ENCODE measurements at places on chromosomes 2 and 18.

GRCh38 chr2:3305952-3306351, 71.7 kb downstream of the EIPR1 start:
- DNase-seq = no peak

DNA sequence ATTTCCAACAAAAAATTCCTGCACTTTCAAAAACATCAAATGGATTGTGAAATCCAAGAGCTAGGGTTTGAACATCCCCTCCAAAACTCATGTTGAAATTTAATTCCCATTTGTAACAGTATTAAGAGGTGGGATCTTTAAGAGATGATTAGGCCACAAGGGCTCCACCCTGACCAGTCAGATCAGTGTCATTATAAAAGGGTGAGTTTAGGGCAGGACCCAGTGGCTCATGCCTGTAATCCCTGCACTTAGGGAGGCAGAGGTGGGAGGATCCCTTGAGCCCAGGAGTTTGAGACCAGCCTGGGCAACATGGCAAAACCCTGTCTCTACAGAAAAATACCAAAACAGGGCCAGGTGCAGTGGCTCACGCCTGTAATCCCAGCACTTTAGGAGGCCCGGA, 8.9 kb downstream of the GTF3C2 start:
- DNase-seq = no peak

DNA sequence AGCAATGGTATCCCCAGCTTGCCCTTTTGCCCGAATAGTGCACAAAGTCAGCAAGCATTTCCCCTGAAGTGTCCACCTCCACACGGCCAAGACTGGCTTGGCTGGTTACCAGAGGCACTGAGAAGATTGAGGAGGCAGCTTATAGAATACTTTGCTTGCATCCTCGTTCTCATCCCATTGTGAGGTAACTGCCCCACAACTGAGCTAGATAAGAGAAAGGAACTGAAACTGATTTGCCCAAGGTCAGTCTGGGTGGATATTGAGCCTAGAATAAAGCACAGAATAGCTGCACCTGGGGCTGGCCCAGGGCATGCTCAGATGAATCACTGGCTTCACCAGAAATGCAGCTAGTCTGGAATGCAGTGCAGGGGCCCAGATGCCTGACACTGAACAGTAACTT, 32.7 kb upstream of the MAP4K3 start:
- no peak for DNase-seq

DNA sequence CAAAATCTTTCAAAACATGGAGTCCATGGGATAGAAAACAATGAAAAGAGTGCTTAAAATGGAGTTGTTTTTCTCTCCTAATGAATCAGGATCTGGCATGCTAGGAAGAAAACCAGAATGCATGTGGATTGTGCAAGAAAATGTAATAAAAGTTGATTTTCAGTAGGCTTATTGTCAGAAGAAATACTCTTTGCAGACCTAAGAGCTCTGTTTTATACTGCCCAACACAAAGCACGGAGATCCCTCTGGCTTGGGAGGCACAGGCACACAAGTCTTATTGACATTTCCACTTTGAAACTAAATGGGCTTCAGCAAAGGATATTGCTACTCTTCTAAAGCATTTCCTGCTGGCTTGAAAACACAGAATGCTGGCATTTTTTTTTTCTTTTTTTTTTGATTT, 15.5 kb upstream of the DAPL1 start:
- DNase-seq = no peak

DNA sequence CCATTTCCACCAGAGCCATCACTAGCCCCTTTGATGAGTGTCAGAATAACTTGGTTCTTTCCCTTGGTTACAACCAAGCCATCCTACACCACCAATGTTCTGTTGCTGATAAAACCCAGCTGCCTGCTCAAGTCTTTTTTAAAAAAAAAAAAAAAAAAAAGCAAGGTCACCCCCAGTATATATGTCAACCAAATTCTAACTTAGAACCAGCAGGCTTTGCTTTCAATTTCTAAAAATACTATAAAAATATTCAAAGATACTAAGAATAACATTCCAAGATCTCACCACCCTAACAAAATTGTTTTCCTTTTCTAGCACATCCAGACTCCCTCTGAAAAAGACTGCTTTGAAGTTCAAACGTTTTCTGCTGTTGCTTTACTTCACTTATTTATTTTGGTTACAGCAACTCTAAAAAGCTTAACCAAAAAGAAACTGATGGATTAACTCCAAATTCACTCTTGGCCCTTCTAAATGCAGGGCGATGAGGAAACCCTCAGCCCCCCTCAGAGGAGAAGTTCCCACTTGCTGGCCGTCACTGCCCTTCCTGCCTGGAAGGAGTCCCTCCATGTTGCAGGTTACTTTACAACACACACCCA, 10.9 kb downstream of the UXS1 start:
- no peak for DNase-seq

DNA sequence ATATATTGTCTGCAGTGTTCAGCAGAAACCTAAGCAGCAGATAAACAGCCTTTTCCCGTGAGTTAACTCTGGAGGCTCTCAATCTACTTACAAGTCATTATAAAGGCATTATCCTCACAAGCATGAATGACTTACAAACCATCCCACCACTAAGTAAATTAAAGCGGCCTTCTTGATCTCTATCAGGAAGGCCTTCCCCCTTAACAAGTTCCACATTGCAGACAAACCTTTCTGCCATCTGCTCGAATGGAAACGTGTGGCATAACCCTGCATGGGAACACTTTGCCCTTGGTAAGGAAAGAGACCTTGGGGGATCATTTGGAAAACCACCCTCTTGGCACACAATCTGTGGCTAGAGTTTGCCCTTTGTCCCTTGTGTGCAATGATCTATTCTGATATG, 199.5 kb downstream of the OSR1 start:
- no peak for DNase-seq

- no peak for DNase-seq
These were observed 27.1 kb downstream of the RRM2 start for GRCh38 chr2:10149635-10150034.

DNA sequence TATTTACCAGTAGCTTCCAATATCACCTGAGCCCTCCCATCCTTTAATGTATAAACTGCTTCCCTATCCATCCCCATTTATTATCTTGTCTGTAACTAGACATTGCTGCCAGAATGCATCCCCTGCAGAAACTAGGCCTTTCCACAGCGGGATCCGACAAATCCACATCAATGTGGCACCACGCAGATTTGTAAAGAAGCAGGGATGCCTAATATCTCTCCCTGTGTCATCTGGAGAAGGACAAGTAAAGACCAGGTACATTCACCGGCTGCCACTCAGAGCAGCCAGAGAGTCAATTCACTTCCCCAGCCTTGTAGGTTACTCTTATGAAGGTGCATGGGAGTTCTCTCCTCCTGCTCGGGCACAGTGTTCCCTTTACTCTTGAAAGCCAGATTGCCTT, 98.8 kb upstream of the MAP3K20 start:
- no peak for DNase-seq

- DNase-seq = no peak
These were observed 274.9 kb downstream of the NR4A2 start for GRCh38 chr2:156057647-156058046.

GRCh38 chr2:239444626-239445577, 44.1 kb upstream of the HDAC4 start:
- DNase-seq = no peak

DNA sequence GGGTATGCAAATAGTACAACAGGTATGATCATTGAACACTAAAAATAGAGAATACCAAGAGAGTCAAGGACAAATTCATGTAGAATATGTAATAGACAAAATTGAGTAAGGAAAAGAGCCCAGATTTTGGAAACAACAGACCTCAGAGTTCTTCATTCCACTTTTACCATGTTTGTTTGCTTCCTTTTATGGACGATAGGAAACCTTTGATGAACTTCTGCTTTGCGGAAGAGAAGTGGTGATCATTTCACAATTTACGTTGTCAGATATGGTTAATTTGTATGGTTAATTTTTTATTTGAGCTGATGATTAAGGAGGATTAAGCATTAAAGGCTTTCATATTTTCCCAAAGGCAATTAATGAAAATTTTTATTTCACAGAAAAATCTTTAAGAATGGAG, 16.3 kb downstream of the MARCHF7 start:
- DNase-seq = no peak

DNA sequence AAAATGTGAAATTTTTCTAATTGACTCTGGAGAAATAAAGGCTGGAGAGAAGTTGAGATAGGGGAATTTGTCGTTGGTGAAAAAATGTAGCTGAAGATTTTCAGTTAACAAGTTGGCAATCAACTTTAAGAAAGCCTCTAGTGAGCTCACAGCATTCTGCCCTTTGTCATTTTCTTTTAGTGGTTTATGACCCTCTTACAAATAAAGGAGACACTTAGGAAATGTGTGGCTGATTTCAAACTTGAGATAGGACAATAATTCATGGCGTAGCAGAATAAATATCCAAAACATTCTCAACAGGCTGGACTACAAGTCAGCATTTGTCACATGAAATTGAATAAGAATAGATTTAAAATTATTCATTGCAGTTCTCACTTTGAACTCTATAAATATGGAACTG, 412.5 kb upstream of the SPHKAP start:
- no peak for DNase-seq

GRCh38 chr18:2223849-2224248, 347.5 kb downstream of the METTL4 start:
- DNase-seq = no peak

- DNase-seq = no peak
These were observed 50.6 kb downstream of the EPAS1 start for GRCh38 chr2:46347648-46348280.

- DNase-seq = no peak
These were observed 25.5 kb downstream of the CCDC141 start for GRCh38 chr2:179024445-179024844.

DNA sequence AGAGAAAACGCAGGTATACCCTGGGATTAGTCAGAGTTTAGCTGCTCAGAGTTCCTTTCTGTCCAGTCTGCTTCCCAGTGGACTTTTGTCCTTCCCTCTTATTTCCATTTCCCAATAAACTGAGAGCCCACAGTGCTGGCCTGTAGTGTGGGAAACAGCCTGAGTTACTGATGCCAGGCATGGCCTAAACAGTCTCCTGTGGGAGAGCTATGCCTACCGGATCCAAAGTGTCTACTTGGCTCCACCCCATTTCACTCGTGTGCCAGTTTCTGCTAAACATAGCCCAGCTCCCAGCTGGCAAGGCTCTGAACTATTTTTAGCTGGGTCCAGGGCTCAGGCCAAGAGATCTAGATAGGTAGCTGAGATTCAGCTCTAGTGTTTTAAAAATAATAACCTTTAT, 15.6 kb upstream of the PPP1CB start:
- DNase-seq = no peak

GRCh38 chr2:109472974-109473373, 140.8 kb downstream of the SEPTIN10 start:
- no peak for DNase-seq

GRCh38 chr2:59074071-59074470, 832.9 kb upstream of the FANCL start:
- DNase-seq = no peak

DNA sequence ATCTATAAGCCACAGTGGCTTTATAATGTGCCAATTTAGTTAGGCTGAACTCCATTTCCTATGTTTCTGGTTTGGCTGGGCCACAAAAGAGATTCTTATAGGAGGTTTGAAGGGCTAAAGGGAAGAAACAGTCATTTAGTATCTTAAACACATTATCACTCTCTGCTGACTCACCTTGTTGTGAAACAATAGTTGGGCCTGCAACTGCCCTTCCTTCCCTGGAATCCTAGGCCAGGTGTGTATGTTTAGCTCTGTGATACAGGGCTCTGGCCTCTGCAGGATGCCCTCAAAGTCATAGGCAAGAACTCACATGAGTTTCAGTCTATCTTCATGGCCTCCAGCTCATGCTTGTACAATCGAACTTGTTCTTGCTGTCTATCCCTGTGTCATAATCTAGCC, 400.0 kb upstream of the CELF4 start:
- no peak for DNase-seq

DNA sequence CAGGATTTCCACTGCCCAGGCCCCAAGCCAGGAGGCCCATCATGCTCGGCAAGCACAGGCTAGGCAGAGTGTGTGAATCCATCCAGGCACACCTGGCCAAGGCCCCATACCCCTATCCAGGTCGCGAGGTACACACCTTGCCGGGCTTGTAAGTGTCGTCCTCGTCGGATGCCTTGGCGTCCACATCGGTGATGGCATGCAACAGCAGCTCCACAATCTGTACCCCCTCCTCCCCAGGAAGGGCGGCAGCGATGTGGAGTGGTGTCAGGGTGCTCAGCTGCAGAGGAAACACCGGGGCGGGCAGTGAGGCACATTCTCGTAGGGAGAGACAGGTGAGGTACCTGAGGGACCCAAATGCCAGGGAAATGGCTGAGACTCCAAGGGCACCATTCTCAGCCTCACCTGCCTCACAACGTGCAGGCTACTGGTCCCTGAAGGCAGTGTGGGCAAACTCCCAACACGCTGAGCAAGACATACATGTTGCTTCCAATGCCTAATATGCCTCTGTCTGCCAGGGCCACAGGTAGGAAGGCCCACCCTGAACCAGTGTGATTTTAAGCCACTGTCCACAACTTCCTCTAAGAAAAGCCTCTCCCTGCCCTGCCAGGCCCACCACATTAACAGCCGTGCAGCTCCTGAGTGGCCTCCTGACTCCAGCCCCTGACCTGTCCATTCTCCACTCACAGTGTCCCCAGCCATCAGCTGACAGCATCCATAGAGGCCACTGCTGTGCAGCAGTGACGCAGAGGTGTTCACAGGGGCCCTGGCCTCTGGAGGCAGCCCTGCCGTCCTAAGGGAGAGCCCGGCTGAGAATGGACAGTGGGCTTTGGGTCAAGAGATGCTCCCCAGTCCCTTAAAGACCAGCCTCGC, 44.9 kb downstream of the ANKMY1 start:
- no peak for DNase-seq

DNA sequence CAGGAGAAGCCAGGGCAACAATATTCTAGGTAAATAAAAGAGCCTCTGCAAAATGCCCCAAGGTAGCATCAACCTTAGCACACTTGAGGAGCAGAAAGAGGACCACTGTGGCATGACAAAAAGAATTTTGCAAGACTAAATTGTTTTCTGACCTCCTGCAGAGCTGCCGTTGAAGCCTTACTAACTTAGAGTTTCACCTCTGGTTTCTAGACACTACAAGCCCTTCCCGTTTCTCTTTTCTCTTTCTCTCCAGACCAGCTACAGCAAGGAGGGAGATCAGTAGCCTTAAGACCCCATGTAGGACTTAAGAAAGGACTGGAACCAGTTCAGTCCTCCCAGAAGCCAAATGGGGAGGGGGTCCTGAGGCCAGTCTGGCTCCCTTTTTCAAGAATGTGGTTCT, 73.3 kb upstream of the SP3 start:
- DNase-seq = no peak

DNA sequence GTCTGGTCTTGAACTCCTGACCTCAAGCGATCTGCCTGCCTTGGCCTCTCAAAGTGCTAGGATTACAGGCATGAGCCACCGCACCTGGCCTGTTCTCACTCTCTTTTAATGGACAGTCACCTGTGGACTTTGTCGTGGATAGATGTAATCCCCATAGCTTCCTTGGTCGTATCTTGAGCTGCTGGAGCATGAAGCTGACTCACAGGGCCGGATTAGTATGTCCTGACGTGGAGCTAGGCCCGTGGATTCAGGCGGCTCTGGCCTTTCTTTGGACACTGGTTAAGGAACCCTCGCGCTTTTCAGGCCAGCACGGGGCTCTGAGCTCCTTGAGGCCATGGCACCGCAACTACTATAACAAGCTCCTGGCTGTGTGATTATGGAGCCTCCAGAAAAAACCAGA, 27.5 kb upstream of the GBX2 start:
- no peak for DNase-seq

Measured in stimulated activated CD8-positive, alpha-beta memory T cell treated with anti-CD3 and anti-CD28 coated beads, Interleukin-4, amount 100 ng/mL, for 4 hours (primary cell).